Fibroblast of skin of right biceps (primary cell): ENCODE measurements at places on chromosomes 1 and 21.

DNA sequence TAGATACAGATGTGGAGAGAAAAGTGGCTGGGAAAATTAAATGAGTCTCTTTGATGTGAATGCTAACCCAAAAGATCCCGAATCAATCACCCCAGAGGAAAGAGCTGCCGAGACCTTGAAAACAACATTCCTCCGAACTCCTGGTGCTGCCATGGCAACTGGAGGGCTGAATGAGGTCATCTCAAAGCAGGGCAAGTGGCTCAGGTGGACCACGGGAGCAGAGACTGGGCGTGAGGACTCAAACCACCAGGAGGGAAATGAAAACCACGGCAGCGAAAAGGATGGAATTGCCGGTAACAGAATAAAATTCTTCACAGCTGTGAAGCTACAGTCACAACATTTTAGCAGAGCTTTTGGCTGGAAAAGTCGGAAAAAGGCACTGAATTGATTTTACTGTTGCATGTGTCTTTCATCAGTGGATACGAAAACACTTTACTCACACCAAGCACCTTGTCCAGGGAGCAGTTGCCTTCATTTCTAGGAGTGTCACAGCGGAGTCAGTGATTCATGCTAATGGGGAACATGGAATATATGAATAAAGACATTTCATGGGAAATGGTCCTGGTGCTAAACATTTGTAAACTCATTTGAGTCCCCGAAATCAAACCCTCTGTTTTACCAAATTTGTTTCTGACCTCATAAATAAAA is 23.2 kb upstream of the BECN2 start:
- DNase-seq: peak; percentile 74

DNA sequence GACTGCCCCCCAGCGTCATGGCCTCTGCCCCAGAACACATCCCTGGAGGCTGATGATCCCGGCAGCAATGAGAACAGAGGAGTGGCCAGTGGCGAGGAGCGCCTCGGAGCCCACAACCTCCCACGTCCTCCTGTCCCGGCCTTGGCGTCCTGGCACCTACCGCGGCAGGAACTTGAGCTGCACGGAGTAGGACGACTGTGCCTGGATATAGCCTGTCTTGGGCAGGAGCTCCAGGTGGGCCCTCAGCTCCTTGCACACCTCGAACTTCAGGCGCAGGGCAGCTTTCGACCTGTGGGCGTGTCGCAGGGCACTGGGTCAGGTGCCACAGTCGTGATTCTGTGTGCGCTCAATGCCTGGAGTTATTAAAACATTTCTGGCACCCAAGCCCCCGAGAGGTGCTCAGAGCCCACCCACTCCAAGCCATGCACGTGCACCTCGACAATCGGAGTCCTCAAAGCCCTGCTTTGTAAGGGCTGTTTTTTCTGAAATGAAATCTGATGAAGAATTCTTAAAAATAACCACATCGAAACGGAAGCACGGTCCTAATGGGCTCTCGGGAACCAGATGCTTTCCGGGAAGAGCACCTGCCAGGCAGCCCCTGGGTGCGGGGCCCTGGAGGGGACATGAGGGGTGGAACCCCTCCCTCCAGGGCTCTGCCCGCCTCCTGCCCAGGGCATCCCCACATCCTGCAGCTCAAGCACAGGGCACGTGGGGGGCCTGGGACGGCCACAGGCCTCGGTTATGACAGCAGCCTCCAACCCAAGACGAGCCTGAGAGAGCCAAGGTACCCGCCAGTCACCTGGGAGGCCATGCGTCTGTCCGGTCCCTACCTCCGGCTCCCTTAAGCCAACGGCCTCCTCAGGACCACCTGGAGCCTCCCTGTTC is 23.0 kb upstream of the TMEM52 start:
- no peak for DNase-seq

GRCh38 chr1:15299806-15300205 is 52.8 kb downstream of the FHAD1 start:
- DNase-seq: no peak

GRCh38 chr1:26581287-26581651 is 51.7 kb downstream of the RPS6KA1 start:
- DNase-seq: no peak

GRCh38 chr1:95916616-95917015 is 682.6 kb downstream of the RWDD3 start:
- DNase-seq: peak; percentile 10

DNA sequence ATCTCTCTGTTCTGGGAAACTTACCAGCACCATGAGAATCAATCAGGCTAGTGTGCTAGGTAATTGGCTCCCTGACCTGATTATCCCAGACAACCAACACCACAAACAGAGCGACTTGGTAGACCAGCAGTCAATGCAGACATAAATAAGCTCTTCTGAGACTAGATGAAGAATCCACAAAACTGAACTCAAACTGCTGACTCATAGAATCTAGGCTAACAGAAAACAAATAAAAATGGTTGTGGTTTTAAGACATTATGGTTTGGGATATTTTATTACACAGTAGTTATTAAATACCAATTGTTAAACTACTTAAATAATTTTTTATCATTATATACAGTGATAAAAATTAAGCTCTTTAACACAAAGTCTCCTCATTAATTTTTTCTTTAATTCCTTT is 535.7 kb downstream of the COL11A1 start:
- no peak for DNase-seq

DNA sequence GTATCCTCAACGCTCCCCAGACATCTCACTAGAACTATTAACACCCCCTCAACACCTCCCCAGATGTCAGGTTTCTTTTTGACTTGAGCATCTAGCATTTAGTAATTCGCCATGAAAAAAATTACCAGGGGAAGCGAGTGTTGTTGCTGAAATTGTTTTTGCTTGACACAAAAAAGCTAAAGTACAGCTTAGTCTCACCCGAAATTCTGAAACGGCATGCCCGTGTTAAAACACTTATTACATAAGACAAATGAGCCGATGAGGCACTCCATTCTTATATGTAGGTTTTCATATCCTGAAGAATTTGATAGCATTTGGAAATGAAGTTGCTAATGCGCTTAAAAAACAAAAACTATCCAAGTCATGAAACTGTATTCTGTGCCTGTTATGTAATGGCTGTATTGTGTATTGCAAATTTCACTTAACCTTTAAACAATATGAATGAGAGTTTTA is 1.3 kb upstream of the NRIP1 start:
- DNase-seq: no peak

DNA sequence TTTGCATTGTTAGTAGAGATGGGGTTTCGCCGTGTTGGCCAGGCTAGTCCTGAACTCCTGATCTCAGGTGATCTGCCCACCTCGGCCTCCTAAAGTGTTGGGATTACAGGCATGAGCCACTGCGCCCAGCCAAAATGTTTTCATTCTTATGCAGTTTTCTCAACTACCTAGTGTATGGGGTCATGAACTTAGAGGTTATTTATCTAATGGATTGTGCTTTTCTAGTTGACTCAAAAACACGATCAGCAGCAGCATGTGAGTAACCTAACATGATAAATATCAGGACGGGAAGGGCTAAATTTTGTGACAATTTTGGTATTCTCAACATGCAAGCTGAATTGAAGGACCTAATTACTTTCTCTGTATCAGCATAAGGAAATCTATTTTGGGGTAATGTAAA is 9.2 kb upstream of the CD84 start:
- DNase-seq: no peak

DNA sequence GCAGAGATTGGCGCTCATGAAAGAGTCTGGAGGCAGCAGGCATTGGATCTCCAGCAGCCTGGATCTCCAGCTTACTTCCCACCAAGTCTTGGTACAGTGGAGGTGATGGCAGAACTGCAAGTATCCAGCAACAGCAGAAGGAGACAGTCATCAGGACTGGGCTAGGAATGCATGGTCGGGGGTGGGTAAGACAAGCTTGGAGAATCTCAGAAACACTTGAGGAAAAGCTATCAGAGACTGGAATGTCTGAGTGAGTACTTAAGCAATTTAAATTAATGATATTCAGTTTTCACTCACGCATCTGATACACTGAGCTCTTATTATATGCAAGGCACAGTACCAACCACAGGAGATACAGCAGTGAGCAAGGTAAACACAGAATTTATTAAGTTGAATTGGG is 9.8 kb downstream of the TMEM35B start:
- DNase-seq: peak; percentile 50

DNA sequence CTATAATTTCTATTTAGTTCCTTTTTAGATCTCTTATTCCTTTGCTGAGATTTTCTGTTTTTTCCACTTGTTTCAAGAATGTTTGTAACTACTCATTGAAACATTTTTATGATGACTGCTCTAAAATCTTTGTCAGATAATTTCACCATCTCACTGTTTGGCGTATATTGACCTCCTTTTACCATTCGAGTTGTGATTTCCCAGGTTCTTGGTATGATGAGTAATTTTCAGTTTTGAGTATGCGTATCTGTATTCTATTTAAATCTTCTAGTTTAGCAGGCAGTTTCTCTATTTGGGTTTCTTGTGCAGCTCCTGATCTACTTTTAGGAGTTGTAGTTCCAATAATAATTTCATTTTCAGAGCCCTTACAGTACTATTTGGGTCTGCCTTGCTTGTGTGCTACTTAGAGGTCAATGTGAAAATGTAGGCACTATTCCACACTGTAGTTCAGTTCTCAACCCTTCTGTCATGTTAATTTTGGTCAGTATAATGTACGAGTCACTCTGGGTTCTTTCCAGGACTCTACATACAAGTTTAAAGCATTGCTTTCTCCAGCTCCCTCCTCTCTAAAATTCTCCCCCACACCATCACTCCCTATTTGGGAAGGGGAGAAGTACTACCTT is 115.5 kb downstream of the ACBD6 start:
- DNase-seq: peak; percentile 4
